Sigmoid colon (tissue), 7 donors: ENCODE measurements at places on chromosomes 13 and 19.

DNA sequence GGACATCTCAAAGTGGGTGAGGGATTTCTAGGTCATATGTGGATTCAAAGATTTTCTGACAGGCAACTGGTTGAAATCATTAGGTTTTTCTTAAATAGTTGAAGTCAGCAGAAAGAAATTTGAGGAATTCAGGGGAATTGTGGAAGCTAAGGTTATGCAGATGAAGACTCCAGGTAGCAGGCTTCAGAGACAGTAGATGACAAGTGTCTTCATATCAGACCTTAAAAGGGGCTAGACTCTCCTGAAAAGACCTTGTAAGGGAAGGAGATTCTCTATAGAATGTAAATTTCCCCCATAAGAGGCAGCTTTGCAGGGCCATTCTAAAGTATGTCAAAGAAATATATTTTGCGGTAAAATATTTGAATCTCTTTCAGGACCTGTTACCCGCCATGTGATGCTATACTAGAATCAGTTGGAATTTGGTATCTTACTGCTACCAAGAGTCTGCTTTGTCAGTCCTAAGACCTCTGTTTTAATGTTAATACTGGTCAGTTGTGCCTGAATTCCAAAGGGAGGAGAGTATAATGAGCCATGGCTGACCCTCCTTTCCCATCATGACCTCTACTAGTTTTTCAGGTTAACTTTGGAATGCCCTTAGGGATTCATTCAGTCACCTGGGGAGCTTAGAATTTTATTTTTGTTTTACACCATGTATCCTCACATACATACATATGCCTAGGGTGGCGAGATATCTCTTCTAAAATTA is 1115.5 kb upstream of the SLC10A2 start:
- no peak for DNase-seq

DNA sequence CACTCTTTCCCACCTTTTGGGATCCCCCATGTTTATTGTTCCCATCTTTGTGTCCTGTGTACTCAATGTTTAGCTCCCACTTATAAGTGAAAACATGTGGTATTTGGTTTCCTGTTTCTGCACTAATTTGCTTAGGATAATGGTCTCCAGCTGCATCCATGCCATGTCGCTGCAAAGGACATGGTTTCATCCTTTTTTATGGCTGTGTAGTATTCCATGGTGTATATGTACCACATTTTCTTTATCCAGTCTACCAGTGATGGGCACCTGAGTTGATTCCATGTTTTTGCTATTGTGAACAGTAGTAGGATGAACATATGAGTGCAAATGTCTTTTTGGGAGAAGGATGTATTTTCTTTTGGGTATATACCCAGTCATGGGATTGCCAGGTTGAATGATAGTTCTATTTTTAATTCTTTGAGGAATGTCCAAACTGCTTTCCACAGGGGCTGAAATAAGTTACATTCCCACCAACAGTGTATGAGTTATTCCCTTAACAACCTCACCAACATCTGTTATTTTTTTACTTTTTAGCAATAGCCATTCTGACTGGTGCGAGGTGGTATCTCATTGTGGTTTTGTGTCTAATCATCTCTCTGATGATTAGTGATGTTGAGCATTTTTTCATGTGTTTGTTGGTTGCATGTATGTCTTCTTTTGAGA is 55.7 kb upstream of the MEDAG start:
- DNase-seq: no peak

GRCh38 chr13:21526707-21527540 is 67.8 kb upstream of the ZDHHC20 start:
- DNase-seq: no peak

DNA sequence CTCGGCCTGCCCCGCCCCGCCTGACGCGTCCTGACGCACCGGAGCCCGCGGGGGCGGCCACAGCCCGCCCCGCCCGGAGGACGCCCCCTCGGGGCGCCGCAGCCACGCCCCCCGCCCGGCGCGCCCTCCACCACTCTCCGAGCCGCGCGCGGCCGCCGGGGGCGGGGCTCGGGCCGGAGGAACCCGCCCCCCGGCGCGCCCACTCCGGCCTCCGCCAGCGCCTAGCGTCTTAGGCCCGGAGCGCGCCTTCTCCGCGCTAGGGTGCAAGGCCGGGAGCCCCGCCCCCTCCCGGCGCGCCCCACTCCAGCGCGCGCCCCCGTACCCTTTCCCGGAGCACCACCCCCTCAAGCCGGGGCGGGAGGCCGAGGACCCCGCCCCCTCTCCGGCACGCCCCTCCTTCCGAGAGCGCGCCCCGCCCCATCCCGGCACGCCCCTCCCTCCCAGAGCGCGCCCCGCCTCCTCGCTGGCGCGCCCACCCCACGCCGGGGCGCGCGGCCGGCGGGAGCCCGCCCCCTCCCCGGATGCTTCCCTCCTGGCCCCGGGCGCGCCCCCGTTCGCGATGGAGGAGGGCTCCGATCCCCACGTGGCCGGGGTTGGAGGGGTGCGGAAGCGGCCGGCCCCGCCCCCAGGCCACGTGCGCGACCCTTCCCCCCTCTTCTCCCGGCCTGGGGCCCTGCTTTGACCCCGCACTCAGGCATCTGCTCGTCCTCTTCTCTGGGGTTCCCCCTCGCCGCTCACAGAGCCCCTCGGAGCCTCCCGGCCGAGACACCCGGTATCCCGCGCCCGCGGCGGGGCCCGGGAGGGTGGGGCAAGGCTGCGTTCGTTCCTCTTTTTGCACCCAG is 480 bp upstream of the KLF16 start:
- peak; percentile 94 for DNase-seq

GRCh38 chr19:4089400-4089908 is 22.8 kb upstream of the ZBTB7A start:
- no peak for DNase-seq

GRCh38 chr13:21246761-21247452 is 70.4 kb downstream of the MRPL57 start:
- no peak for DNase-seq

- no peak for DNase-seq
Observed at GRCh38 chr19:56829596-56829995, 10.9 kb downstream of the PEG3 start.

DNA sequence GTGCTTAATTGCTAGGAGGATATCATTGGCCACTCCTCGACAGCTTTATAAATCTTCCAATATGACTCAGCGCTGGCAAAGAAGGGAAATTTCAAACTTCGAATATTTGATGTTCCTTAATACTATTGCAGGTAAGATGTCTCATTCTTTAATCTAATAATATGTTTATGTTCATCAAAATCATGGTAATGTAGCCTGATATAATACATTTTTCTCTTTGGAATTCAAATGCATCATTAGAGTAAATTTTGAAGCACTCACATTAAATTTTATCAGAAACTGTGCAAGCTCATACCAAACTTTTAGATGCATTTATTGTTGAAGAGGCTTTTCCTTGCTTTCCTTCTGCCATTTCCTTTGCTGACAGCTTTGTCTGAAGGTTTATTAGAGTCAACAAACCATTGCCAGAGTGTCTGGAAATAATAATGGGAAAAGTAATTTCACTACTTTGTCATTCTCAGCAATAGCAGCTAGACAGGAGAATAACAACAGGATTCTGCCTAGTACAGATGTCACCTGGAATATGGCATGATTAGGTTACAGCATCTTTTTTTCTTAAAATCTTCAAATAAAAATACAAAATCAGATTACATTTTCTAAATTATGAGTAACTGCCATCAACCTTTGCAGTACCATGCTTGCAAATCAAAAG is 78.6 kb upstream of the MAB21L1 start:
- no peak for DNase-seq

DNA sequence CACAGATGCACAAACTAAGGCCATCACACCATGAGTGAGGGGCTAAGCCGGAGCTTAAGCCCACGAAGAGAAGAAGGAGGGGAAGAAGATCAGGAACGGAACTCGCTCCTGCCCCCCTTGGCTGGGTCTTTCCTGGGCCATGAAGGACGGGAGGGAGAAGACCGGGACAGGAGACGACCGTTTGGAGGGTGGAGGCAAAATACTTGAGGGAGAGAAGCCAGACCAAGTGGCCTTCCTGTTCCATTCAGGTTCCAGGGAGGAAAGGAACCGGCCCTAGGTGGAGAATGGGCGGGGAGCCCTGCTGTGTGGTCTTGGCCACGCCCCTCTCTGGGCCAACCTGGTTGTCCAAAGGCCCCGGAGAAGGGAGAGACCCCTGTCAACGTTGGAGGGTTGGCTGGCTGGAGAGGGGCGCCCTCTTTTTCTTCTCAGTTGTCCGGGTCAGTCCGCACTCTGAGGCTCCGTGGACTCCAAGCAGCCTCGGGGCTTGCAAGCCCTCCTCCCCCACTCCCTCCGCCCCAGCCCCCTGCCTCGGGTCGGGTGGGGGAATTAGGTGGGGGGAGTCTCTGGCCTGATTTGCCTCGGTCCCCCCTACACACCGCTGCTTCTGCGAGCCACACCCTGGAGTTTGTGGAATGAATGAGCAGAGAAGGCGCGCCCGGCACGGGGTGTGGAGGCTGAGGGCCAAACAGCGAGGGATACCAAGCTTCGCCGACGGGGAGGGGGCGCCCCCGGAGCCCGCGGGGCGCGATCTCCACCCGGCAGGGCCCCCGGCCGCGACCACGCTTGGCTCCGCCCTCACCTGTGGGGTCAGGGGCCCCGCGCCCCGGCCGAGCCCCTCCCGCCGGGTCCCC is 757 bp downstream of the FBN3 start:
- DNase-seq: no peak

GRCh38 chr13:27028683-27029480 is 142.7 kb downstream of the USP12 start:
- no peak for DNase-seq

- no peak for DNase-seq
Observed at GRCh38 chr13:102869948-102870676, 24.3 kb downstream of the ERCC5 start.

DNA sequence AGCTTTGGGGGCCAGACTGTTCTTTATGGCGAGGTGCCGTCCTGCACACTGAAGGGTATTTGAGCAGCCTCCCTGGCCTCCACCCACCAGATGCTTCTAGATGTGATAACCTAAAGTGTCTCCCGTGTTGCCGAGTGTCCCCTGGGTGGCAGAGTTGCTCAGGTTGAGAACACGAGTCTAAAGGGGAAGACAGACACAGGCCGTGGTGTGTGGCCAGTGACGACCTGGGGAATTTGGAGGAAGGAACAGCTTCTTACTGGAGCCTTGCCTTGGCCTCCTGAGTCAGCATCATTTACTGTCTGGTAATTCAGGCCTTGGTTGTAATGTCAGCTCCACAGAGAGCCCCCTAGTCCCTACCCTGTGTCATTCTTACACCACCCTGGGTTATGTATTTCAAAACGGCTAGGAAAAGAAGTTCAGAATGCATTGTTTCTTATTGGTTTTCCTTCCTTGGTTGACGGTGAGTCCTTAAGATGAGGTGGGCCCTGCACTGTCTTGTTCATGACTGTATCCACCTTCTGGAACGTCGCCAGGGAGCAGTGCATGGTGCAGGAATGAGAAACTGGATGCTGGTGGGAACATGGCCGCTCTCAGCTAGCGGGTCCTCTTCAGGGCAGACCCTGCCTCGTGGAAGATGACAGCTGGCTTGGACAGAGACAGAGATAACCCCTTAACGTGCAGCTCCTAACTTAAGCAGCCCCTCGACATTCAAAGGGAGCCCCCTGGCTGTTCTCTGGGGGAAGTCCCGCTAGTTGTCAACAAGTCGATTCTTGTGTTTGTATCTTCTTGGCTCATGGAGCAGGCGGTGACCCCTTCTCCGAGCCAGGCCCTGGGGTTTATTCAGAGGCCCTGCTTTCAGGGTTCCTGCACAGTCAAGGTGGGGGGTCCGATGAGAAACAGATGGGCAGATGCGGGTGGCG is 7.2 kb downstream of the SIN3B start:
- no peak for DNase-seq

DNA sequence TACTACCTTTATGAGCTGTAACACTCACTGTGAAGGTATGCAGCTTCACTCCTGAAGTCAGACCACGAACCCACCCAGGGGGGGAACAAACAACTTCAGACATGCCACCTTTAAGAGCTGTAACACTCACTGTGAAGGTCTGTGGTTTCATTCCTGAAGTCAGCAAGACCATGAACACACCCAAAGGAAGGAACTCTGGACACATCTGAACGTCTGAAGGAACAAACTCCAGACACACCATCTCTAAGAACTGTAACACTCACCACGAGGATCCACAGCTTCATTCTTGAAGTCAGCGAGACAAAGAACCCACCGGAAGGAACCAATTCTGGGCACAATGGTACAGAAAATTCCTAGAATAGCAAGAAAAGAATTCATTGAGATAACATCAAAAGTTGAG is 1796.5 kb upstream of the MIR17HG start:
- no peak for DNase-seq

DNA sequence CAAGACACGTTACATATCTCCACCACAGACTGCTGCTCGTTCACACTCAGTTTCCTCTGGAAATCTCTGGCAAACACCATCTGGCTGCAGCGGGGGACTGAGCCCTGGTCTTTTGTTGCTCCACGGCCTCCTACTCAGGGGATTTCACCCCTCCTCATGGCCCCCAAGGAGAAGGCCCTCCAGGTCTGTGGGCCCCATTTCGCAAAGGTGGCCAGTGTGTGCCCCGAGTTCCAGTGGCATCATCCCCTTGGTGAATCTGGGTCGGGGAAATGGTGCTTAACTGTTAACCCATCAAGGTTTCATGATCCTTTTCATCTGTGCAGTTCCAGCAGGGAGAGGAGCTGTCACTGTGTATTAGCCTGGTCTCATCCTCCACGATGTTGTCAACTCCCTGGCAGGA is 235.4 kb upstream of the MAB21L1 start:
- DNase-seq: peak; percentile 35

- DNase-seq: no peak
Observed at GRCh38 chr13:99344610-99345208, 37.5 kb upstream of the GPR183 start.

- no peak for DNase-seq
Observed at GRCh38 chr13:31905961-31906360, 125.6 kb upstream of the FRY start.

GRCh38 chr19:1225440-1226226 is 12.2 kb downstream of the CBARP start:
- no peak for DNase-seq

DNA sequence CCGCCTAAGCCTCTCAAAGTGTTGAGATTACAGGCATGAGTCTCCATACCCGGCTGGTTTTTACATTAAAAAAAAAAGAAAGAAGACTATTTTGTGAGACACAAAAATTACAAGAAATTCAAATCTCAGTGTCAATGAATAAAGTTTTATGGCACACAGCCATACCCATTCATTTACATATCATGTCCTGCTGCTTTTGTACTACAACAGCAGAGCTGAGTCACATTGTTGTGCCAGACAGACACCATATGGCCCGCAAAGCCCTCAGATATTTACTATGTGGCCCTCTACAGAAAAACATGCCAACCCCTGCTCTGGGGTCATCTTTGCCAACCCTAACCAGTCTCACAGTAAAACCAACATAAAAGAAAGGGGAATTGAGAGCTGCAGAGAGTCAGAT is 5.3 kb downstream of the SMIM7 start:
- DNase-seq: no peak

GRCh38 chr19:11191273-11191755 is 6.0 kb downstream of the KANK2 start:
- DNase-seq: peak; percentile 91

- no peak for DNase-seq
Observed at GRCh38 chr19:16143399-16144215, at the start of gene HSH2D. Gene HSH2D (plus strand): TSS chr19:16143685. CDS start chr19:16148751, 5,066 bp downstream.
